ENCODE measurements at places on chromosomes 7 and 10.

- no peak for DNase-seq
Measured at GRCh38 chr10:31210190-31210589, 108.8 kb upstream of the ZEB1 start.

DNA sequence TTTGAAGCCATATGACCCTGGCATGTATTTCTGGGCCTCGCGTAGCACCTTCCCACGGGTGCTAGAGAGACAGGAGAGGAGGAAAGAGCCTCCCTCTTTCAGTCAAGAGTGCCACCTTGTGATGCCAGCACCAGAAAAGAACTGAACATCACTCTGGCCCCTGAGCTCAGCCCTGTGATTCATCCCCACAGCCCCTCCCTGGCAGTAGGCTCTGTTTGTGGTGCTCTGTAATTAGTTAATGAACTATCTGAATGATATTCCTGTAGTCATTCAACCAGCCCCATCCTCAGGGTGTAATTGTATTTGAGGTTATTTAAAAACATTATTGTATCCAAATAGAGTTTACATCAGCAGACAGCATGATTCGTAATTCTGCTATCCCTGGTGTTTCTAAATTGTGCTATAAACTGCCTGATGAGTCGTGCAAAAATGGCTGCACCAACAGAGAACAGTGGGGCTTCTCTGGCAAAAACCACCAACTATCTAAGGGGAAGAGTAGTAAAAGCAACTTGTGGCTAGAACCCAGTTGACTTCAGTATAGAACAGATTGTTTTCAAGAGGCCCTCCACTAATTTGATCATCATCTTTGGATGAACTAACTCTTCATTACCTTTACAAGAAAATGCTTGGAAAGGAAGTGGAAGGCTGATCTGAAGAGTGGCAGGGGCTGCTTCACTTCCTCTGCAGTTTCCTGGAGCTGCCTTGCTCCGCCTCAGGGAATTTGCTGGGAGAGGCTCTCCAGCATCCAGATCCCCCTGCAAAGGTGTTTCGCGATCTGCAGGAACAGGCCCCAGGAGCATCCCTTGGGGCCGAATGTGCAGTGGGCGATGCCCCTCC lies 23.7 kb upstream of the TIAL1 start:
- no peak for DNase-seq

DNA sequence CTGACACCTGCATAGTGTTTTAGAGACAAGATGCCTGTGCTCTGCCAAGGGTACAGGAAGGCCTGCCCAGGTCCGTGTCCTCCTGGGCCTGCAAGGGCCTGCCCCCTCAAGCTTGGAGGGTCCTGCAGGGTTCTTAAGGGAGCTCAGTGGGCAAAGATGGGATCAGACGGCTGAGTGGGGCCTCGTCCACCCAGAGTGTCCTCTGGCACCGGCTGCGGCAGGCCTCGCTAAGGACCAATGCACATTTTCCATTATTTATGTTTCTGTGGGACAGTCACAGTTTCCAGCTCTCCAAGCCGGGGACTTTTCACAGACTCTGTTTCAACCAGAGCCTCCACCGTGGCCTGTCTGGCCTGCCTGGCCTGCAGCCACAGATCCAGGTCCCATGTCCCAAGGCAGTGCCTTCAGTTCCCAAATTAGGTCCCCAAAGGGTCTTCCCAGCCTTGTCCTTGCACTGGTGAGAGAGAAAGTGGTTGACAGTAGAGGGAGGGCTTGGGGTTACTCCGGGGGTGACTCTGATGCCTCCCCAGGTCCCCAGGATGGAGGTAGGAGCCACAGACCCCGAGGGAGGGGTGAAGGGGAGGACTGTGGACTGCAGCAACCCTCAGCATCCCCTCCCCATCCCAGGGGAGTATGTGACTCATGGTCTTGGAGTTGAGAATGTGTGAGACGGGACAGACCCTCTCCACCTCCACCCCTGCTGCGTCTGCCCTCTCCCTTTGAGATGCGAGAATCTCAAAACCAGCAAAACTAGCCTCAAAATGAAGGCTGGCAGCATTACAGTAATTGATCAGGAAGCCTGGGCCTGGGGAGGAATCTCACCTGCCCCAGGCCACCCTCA lies 14.8 kb downstream of the MYL10 start:
- DNase-seq, result no peak

- DNase-seq, result no peak
Measured at GRCh38 chr10:129839285-129840195, 124.5 kb downstream of the EBF3 start.

GRCh38 chr7:78510580-78511188 lies 712.1 kb downstream of the PHTF2 start:
- peak; percentile 22 for DNase-seq

DNA sequence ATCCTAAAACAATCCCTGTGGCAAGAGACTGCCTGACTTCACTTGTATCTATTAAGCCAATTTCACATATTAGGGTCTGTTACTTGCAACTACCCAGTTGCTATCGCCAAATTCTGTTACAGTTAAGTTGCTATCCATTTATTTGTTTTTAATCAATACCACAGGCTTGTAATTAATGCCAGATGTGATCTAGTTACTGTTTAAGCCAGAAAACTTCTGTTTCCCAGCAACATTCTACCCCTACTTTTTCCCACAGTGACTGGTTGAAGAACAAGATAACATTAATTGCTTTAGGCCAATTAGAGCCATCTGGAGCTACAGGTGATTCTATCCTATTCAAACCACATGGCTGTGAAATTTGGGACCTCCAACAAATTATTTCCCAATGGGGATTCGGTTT lies 131.3 kb downstream of the ALOX5 start:
- no peak for DNase-seq

GRCh38 chr7:104286839-104287238 lies 41.6 kb upstream of the LHFPL3 start:
- no peak for DNase-seq

DNA sequence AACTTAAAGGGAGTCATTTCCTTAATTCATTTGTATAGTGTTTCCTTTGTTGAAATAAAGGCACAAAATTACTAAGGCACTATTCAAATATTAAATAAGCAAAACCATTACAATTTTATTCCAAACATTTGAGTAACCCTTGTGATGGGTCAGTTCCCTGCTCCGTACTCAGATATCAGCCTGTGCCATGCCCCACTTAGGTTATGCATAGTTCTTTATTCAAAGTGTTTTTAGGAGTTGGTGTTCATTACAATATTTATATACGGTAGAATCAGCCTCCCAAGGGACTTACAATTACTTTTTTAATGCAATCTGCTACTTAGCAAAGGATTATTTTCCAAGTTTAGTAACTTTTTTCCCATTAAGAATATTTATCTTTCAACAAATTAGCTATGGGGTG lies 119.3 kb upstream of the SEMA3D start:
- DNase-seq, result no peak

DNA sequence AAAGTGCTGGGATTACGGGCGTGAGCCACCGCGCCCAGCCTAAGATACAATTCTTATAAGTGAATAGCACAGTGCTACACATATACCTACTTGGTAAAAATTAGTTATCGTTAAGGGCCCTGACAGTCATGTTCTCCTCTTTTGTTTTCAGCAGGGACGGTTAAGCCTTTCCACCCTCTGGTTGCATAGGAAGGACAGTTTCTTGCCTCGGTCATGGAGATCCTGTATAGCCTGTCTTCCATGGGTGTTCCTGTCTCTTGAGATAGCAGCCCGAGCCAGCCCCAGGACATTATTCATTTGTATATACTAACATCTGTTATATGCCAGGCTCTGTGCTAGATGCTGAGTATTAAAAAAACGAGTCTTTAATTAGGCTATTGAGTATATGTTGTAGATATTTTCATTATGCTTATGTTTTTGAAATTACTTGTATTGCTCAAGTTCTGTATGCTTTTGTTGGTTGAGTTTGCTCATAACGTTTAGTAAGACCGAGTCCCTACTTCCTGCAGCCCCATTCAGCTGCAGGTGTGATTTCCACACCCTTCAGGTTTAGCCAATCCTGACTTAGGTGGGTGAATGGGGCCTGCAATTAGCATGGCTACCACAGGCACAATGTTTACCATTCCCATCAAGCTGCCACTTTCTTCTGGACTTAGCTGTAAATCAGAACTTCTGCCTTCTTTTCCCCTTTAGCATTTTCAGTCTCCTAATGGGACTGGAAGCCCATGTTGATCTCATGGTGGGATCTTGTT lies 24.8 kb downstream of the CCSER2 start:
- DNase-seq, result no peak

- DNase-seq, result no peak
Measured at GRCh38 chr7:133950855-133951254, 176.3 kb upstream of the LRGUK start.

DNA sequence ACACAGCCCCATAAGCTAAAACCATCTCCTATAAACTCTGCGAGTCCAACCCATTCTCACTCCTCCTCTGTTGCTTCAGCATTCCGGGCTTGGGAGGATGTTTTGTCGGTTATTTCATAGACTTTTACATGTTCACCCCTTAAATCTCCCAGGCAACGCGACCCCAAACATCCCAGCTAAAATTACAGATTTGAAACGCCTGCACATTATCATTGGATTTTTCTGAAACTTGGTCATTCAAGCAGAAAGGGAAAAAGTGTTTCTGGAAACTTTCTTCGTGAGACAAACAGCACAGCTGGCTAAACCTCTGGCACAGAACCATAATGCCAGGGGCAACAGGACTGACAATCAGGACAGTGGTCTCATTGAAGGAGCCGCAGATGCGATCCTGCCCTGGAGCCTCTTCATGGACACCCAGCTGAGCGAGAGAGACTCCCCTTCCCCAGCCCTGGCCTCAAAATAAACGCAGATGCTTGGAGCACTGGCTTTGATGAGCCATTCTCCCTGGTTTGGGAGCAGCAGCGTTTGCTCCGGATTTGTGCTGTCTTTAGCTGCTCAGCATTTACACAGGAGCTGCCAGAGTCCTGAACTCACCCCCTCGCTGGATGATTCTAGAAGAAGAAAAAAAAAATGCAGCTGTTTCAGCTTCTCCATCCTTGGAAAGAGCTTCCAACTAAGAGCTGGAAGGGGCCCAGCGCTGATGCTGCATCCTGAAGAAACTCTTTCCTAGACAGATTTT lies 30.1 kb downstream of the AFAP1L2 start:
- DNase-seq, result no peak

DNA sequence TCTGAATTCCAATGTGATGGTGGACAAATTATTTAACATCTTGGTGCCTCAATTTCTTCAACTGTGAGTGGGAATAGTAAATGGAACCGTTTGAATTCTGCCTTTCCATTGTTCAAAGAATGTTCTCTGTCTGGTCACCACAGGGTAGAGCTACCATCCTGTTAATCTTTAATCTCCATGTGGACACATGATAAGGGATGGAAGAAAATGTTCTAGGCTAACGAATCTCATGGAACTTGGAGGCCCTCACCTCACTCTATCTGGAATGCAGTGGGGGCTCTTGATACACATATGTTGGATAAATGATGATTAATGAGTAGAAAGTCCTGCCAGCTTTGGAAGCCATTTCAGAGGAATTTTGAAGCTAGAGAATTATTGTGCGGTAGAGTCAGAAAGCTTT lies 118.5 kb upstream of the HABP2 start:
- DNase-seq, result no peak

DNA sequence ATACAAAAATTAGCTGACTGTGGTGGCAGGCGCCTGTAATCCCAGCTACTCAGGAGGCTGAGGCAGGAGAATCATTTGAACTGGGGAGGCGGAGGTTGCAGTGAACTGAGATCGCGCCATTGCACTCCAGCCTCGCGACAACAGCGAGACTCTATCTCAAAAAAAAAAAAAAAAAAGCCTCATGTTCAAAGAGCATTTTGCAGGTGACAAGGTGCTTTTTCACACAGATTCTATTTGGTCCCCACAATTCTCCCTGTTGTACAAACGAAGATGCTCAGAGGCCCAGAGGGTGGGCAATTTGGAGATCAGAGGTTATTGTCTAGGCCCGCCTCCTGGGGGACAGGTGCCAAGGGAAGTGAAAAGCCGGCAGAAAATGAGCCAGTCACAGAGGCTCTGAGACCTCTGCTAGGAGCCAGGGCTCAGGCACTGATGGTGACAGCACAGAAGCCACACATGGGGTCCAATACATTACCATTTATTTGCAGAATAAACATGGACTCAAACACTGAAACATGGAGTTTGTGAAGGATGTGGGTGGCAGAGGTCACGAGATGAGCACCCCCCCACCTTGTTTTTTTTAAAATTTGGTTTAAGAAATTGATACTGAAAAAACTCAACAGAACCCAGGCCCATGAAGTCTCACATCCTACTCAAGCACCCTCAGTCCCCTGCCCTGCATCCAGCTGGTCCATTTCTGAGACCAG lies 882 bp upstream of the GAL3ST4 start:
- DNase-seq, result peak; percentile 49

- DNase-seq, result no peak
Measured at GRCh38 chr7:136697271-136697670, 171.2 kb upstream of the CHRM2 start.

GRCh38 chr7:29017713-29018112 lies 59.6 kb upstream of the TRIL start:
- DNase-seq, result no peak

GRCh38 chr10:43648095-43648397 lies 635 bp downstream of the ZNF32 start:
- no peak for DNase-seq

DNA sequence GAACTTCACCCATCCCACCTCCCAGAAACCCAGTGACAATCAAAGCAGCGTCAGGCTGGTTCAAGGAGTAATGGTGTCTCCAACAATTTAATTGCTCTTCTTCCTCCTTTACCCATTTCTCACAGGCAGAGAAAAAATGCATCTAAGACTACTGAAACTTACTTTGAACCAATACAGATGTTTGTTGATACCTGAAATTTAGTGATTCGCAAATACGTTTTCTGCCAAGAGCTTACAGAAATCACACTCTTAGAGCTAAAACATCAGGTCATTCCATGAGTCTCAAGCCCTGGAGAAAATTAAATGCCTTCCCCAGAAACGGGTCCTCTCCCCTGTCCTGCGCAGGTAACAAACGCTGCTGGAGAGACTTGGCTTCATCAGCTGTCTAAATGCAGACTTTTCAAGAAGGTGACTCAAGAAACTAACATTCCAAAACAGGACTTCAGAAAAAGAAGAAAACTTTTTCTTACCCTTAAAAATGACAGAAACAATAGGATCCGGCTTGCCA lies 443 bp downstream of the MYOF start:
- DNase-seq, result peak; percentile 19

- DNase-seq, result no peak
Measured at GRCh38 chr10:46530249-46531186, 25.9 kb downstream of the GPRIN2 start.

- DNase-seq, result no peak
Measured at GRCh38 chr10:125157505-125157904, 2.9 kb downstream of the CTBP2 start.

DNA sequence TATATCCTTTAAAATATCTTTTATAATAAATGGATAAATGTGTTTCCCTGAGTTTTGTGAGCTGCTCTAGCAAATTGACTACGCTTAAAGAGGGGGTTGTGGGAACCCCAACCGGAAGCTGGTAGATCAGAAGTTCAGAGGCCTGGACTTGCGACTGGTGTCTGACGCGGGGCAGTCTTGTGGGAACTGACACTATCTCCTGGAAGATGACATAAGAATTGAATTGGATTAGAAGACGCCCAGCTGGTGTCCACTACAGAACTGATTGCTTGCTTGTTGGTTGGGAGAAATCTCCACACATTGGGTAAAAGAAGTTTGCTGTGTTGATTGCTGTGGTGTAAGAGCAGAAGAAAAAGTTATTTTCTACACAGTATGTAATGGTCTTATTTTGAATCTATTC lies 51.1 kb upstream of the AHR start:
- no peak for DNase-seq

- no peak for DNase-seq
Measured at GRCh38 chr10:114767101-114767985, 54.2 kb upstream of the FHIP2A start.

Measured in activated T-cell treated with anti-CD3 and anti-CD28 coated beads, Interleukin-2, amount 50 U/mL, for 48 hours (primary cell).